ENCODE measurements at places on chromosomes 1 and 21. TPM values are rescaled to one million over a fixed set of nuclear protein-coding genes. Genes with fewer than 3 reads are reported as not detected.
A peak's percentile ranks its signal among the peaks of the same experiment; 100 is the strongest.

- no peaks in the 10 kb centered on the region for H3K27me3 ChIP-seq
- H3K36me3 ChIP-seq, result no peaks in the 10 kb centered on the region
- no peak overlapping the region for H3K4me3 ChIP-seq
- no peak for DNase-seq
Observed at GRCh38 chr1:147720557-147720956, 39.8 kb downstream of the GJA5 start.

GRCh38 chr1:187641907-187642306 is 813.2 kb downstream of the PLA2G4A start:
- no peaks in the 10 kb centered on the region for H3K36me3 ChIP-seq
- no peaks in the 10 kb centered on the region for H3K27me3 ChIP-seq
- no peak for DNase-seq
- H3K27ac ChIP-seq, result no peak overlapping the region
- H3K4me3 ChIP-seq, result no peak overlapping the region
- H3K4me1 ChIP-seq, result no peaks in the 10 kb centered on the region

Gene C8B
- not detected for total RNA-seq

Gene SORT1
- 135 TPM for total RNA-seq

GRCh38 chr21:44444286-44444931 is 10.9 kb upstream of the LRRC3 start:
- no peak overlapping the region for H3K27ac ChIP-seq
- peaks cover 3% of the 10 kb centered on the region for H3K27me3 ChIP-seq
- H3K36me3 ChIP-seq, result no peaks in the 10 kb centered on the region
- H3K4me3 ChIP-seq, result no peak overlapping the region
- no peak for DNase-seq

GRCh38 chr1:92473781-92474495 is 12.8 kb downstream of the GFI1 start:
- no peaks in the 10 kb centered on the region for H3K36me3 ChIP-seq
- no peak overlapping the region for H3K27ac ChIP-seq
- no peak for DNase-seq
- no peak overlapping the region for H3K4me3 ChIP-seq
- peaks cover 55% of the 10 kb centered on the region for H3K27me3 ChIP-seq

- H3K27me3 ChIP-seq, result no peaks in the 10 kb centered on the region
- DNase-seq, result no peak
- H3K27ac ChIP-seq, result no peak overlapping the region
- H3K4me1 ChIP-seq, result no peaks in the 10 kb centered on the region
- no peaks in the 10 kb centered on the region for H3K36me3 ChIP-seq
Observed at GRCh38 chr1:193299038-193299437, 112.6 kb upstream of the B3GALT2 start.

- no peak overlapping the region for H3K4me3 ChIP-seq
- no peak overlapping the region for H3K27ac ChIP-seq
- H3K36me3 ChIP-seq, result no peaks in the 10 kb centered on the region
- no peaks in the 10 kb centered on the region for H3K4me1 ChIP-seq
- H3K27me3 ChIP-seq, result peaks cover 5% of the 10 kb centered on the region
Observed at GRCh38 chr1:38541223-38541622, 318.3 kb downstream of the RRAGC start.

Gene SLC19A2
- 12.5 TPM for total RNA-seq

Gene DENND2C
- total RNA-seq, result 3.2 TPM

DNA sequence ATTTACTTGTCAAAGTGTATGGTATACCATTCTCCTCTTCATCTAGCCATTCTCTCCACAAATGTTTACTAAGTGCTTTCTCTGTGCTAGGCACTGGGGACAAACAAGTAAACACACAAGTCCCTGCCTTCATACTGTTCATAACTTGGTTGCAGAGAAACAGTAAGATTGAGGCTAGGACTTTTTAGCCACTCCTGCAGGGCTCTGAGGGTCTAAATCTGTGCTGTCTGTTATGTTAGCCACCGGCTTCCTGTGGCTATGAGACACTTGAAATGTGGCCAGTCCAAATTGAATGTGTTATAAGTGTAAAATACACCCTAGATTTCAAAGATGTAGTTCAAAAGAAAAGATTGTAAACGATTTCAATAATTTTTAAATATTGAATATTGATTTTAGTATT is 50.2 kb downstream of the AZIN2 start:
- DNase-seq, result no peak
- H3K4me3 ChIP-seq, result no peak overlapping the region
- H3K36me3 ChIP-seq, result no peaks in the 10 kb centered on the region
- H3K27ac ChIP-seq, result no peak overlapping the region

GRCh38 chr1:99537886-99538617 is 107.9 kb upstream of the PALMD start:
- no peak for DNase-seq
- no peaks in the 10 kb centered on the region for H3K27me3 ChIP-seq
- no peak overlapping the region for H3K27ac ChIP-seq

DNA sequence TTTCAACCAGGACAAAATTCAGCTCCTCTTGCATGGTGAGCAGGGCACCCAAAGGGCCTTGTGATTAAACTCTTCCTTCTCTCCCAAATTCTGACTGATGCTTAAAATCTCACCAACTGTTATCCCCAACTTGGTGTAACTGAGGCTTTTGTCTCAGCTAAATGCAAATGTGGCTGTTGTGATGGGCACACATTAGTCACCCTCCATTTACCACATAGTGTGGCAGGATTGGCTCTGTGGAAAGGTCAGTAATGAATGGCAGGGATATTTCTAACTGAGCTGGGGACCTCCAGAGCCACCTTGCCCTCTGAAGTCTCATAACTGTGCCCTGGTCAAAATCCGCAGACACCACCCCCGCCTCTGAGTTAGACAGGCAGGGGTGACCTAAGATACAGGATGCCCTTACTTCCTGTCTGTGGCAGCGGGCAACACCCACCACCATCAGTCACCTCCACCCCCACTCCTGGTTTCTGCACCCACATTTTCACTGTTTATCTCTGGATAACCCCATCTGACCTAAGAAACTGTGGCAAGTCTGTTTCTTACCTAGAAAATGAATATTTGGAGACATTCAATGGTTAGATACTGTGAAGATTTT is 25.4 kb upstream of the RGS16 start:
- no peaks in the 10 kb centered on the region for H3K27me3 ChIP-seq
- DNase-seq, result no peak
- no peak overlapping the region for H3K4me3 ChIP-seq
- H3K36me3 ChIP-seq, result no peaks in the 10 kb centered on the region
- no peak overlapping the region for H3K27ac ChIP-seq

DNA sequence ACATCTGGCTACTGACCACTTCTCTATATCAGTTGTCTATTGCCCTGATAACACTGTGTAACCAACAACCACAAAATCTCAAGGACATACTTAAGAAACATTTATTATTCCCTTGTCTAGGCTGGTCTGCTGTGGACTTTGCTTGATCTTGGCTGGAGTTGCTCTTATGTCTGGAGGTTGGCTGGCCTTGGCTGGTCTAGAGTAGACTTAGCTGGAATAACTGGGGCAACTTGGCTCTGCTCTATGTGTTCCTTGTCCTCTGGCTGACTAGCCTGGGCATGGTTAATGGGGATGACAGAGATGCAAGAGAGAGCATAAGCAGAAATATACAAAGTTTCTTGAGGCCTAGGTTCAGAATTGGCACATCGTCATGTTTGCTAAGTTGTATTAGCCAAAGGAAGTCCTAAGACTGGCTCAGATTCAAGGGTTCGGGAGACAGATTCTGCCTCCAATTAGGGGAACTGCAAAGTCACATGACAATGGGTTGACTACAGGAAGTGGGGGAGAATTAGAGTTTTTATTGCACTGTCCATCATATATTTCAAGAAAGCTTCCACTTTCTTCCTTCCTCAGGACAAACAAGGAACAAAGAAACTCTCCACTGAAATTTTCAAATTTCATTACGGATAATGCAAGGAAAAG is 61.4 kb upstream of the HMCN1 start:
- DNase-seq, result no peak
- no peak overlapping the region for H3K27ac ChIP-seq
- H3K4me1 ChIP-seq, result no peaks in the 10 kb centered on the region
- no peaks in the 10 kb centered on the region for H3K27me3 ChIP-seq
- H3K36me3 ChIP-seq, result no peaks in the 10 kb centered on the region

DNA sequence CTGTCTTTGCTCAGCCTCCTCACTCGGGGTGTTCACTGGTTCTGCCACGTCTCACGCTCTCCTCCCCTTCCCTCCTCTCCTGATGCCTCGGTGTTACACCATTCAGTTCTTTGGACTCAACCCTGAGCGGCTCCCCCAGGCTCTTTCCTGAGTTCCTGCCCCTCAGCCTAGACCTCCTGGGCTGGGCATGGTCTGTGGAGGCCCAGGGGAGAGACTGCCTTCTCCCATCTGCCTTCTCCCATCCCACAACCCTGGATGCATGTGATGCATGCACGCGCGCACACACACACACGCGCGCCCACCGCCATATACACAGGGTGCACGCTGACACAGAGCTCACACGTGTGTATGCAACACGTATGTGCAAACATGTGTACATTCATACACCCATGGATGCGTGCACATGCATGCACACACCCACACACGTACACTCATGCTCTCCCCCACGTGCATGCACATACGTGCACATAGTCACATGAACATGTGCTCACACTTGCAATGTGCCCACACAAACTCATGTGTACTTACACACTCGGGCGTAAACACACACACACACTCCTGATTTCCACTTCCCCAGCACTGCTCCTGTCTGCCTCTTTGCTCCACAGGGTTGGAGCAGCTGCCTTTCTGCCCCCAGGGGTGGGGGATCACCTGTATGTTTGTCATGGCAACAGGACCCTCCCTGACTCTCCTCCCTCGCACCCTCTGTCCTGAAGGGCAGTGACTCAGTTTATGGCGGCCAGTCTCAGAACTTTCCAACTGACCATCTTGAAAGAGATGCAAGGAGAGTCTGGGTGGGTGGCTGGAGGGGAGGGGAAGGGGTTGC is 59.0 kb downstream of the HUNK start:
- no peaks in the 10 kb centered on the region for H3K4me1 ChIP-seq
- no peaks in the 10 kb centered on the region for H3K27me3 ChIP-seq
- H3K36me3 ChIP-seq, result no peaks in the 10 kb centered on the region
- no peak overlapping the region for H3K27ac ChIP-seq

GRCh38 chr1:215845234-215845891 is 278.3 kb downstream of the KCTD3 start:
- peak; percentile 87 for DNase-seq
- H3K27ac ChIP-seq, result peak overlapping the region; percentile 77
- H3K36me3 ChIP-seq, result no peaks in the 10 kb centered on the region
- no peaks in the 10 kb centered on the region for H3K27me3 ChIP-seq
- peaks cover 6% of the 10 kb centered on the region for H3K4me1 ChIP-seq

- no peak overlapping the region for H3K4me3 ChIP-seq
- no peaks in the 10 kb centered on the region for H3K27me3 ChIP-seq
- no peak overlapping the region for H3K27ac ChIP-seq
- peaks cover 2% of the 10 kb centered on the region for H3K4me1 ChIP-seq
- DNase-seq, result no peak
Observed at GRCh38 chr1:243312952-243313634, 57.3 kb downstream of the SDCCAG8 start.

DNA sequence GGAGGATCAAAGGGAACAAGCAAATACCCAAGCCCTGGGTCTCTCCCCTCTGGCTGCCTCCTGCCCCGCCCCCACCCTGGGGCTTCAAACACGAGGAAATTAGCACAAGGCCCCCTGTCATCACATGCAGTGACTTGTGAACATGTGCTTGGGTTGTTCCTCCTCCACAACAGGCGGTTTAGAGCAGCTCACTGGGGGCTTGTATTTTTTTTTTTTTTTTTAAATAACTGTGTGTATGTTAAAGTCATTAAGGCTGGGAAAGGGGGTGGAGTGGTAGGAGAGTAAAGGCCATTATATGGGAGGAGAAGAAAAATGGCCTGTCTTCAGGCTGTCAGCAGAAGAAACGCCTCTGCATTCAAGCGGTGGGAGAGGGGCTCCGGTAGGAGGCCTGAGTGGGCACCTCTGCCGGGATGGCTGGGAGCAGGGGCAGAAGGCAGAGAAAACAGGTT is 64.2 kb downstream of the PLXNA2 start:
- no peaks in the 10 kb centered on the region for H3K27me3 ChIP-seq
- no peak for DNase-seq
- no peak overlapping the region for H3K4me3 ChIP-seq
- no peak overlapping the region for H3K27ac ChIP-seq
- H3K36me3 ChIP-seq, result no peaks in the 10 kb centered on the region
- H3K4me1 ChIP-seq, result peaks cover 16% of the 10 kb centered on the region

Gene CENPF
- total RNA-seq, result 22.9 TPM
